ENCODE measurements at places on chromosomes 1 and 21. TPM values are rescaled to one million over a fixed set of nuclear protein-coding genes. Genes with fewer than 3 reads are reported as not detected.

The KRTAP21-2 gene
- not detected for total RNA-seq

- no peak for DNase-seq
Measured at GRCh38 chr1:242086706-242087105, 87.8 kb upstream of the MAP1LC3C start.

GRCh38 chr1:7549277-7550161 is 221.6 kb upstream of the VAMP3 start:
- peak; percentile 62 for DNase-seq

The FCRL2 gene
- total RNA-seq, result 0.99 TPM

- DNase-seq, result no peak
Measured at GRCh38 chr1:12368646-12369045, 138.8 kb downstream of the VPS13D start.

DNA sequence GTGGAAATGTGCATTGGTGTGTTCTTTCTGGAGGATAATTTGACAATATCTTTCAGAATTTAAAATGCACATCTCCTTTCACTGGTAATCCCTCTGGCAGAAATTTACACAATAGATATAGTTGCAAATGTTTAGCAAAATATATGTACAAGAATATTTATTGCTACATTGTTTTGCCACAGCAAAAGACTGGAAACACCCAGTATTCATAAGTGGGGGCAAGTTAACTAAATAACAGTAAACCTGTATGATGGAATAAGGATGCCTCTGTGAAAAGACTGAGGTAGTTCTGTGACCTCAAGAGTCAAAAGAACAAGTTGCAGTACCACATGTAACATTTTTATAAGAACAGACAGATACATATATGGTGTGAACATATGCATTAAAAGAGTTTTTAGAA is 13.7 kb upstream of the TADA1 start:
- no peak for DNase-seq

DNA sequence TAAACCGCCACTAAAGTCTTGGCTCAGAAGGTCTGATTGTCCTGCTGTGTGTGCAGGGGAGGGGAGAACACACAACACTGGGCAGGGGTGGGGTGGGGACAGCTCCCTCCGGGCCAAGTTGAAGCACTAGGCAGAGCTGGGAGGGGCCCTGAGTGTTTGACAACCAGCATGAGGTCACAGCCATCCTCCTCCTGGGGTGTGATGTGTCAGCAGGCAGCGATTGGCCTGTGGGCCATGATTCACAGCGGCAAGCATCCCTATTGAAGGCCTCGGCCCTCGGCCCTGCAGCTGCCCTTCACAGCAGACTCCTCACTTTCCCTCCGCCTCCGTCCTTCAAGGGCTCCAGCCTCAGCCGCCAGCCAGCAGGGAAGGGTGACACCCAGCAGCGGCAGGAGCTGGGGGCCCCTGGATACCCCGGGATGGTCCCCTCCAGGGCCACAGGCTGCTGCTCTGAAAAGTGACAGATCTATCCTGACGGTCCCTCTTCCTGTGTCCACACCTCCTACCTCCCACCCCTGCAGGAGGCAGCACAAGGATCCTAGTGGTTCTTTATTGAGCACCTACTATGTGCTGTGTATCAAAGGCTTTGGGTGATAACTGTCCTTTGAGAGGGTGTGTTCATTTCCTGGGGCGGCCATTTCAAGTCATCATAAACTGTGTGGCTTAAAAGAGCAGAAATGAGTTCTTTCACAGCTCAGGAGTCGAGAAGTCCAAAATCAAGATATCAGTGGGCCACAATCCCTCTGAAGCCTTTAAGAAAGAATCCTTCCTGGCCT is 66.0 kb upstream of the SLC25A33 start:
- peak; percentile 84 for DNase-seq

- DNase-seq, result no peak
Measured at GRCh38 chr1:187759825-187760333, 931.1 kb downstream of the PLA2G4A start.

GRCh38 chr1:14437417-14437918 is 161.0 kb upstream of the KAZN start:
- DNase-seq, result no peak

The PYHIN1 gene
- total RNA-seq, result 2.5 TPM

DNA sequence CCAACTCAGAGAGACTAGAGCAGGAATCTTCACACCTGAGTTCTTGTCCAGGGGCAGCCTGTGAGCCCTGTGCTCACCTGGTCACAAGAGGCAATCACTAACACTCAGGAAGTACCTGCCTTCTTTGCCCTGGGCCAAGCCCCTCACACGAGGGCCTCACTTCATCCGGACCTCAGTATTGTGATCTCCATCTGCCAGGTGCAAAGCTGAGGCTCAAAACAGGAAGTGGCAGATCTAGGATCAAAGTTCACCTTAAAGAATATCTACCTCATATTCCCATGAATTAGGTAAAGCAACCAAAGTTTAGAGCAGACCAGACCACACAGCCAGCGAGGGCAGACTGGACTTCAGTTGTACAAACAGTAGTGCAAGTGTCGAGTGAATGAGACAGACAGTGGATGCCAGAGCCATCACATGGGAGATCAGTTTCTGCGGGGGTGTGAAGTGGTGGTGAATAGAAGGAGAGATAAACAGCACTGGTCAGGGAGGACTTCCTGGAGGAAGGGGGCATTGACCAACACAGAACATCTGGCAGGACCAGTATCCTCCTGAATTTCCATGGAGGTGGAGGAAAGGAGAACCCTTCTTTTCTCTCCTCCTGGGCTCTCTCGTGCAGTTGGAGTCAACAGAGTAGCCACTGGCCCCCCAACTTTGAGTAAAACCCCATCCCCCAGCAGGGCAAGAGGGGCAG is 116.6 kb upstream of the ZBTB40 start:
- DNase-seq, result no peak

The ELOA gene
- total RNA-seq, result 50.3 TPM

DNA sequence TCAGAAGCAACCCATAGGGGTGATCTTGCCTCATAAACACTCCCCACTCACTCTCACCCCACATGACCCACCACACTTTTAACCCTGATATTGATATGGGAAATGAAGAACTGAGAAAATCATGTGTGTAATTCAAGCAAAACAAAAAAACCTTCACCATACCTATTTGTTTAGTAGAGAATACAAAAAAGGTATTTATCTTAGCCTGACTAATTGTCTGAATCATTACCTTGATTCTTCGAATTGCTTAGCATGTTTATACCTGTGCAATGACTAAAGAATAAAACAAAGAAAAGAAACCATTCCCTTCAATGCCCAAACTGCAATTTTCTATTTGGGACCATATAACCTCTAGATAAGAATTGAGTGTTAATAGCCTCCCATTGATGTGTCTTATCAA is 1.8 kb downstream of the CLDN17 start:
- no peak for DNase-seq

DNA sequence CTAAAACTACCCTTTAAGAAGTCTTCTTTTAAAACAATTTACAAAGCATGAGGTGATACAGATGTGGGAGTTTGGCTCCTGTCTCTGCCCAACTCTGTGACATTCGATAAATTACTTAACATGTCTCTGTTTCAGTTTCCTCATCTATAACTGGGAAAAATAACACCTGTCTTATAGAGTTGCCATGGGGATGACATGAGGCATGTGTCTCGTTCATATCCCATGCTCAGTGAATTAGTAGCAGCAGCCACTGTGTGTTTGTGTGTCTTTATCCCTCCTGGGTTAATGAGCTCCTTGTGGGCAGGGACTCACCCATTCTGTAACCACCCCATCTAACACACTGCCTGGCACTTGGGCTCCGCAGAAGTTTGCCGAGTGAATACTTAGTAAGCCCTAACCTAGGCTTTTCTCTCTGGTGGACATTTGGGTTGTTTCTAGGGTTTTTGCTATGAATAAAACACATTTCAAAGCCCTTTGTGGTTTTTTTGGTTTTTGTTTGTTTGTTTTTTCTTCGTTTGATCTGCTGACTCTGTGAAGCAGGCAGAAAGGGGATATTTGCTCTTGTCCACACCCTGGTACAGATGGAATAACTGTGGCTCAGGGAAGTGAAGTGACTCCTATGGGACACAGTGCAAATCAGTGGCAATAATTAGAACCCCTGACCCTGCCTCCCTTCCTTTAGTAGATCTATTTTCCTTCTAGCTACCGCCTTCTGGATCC is 797 bp upstream of the KCNJ9 start:
- no peak for DNase-seq

DNA sequence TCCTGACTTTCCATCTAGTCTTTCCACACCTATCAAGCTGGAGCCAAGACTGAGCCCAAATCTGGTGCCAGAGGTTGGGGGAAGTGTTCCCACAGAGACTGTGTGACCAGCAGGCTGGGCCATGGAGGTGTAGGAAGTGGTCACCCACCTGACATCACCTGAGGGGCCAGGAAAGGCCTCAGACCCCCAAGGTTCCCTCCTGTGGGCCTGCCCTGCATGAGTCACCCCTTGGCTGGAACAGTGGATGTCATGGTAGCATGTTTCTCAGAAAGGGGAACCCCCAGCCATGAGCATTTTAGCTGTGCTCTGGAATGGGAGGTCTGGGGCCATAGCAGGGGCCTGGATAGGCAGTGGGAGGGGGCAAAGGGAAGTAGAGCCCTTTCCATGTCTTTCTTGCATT is 5.7 kb upstream of the TNFRSF8 start:
- no peak for DNase-seq

DNA sequence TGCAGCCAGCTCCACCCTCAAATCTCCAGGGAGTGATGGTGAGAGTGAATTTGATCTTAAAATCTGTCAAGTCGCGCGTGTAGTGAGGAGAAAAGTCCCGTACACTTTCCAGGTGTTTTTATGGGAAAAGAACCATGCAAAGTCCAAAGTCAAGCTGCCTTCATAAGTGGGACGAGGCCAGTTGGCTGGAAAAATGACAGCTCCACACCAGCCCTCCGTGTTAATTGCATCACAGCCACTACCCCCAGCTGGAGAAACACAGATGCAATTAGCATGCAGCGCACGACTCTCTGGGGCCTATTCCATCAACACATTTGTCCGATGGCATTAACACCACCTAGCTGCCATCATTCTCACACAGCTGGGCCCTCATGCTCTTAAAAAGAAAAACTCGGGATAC is 68.4 kb downstream of the KLHDC7A start:
- DNase-seq, result no peak

The PCAT6 gene
- 1.1 TPM for total RNA-seq

DNA sequence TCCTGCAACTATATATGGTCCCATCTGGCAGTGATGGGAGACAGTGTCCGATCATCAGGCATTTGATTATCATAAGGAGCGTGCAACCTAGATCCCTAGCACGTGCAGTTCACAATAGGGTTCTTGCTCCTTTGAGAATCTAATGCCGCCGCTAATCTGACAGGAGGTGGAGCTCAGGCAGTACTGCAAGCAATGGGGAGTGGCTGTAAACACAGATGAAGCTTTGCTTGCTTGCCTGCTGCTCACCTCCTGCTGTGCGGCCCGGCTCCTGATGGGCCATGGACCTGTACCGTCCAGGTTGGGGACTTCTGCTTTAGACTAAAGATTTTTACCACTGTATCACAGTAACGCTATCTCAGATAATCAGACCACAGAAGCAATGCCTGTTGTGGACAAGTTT is 63.8 kb downstream of the TGFB2 start:
- no peak for DNase-seq

GRCh38 chr1:168301664-168302320 is 21.1 kb downstream of the TBX19 start:
- no peak for DNase-seq

GRCh38 chr1:89910780-89911179 is 84.1 kb upstream of the ZNF326 start:
- no peak for DNase-seq

GRCh38 chr1:183630748-183631147 is 4.8 kb downstream of the ARPC5 start:
- no peak for DNase-seq

DNA sequence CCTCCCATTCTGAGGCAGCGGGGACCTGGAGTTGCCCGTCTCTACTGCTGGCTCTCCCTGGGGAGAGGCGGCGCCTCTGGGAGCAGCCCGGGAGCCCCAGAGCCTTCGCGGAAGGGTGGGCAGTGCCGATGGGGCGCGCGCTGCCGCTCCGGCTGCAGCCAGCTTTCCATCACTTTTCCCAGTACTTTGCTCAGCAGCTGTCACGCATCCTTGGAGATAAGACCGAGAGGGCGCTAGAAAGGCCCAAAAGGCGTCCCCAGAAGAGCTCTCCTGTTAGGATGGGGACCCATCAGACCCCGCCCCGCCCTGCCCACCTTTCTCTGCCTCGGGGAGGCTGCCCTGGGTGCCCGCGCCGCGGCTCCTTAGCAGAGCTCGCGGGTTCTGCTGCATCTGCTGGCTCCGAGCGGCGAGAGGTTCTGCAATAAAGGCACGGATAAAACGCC is 534 bp downstream of the KCNH1 start:
- no peak for DNase-seq

DNA sequence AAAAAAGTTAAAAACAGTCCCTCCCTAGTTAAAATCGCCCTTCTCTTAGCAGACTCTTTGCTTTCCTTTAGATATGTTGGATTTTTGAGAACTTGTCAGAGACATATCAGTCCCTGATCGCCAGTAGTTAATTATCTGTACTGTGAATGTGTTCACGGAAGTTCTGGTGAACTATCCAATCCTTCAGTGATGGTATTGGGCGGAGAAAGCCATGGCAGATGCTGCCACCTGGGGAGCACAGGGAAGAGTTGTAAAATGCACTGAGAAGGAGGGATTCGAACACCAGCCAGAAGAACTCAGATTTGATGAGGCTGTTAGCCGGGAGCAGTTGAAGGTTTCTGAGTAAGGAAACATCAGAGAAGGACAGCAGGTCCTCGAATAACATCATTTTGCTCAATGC is 17.5 kb upstream of the KIF14 start:
- DNase-seq, result no peak

GRCh38 chr1:10634428-10635084 is 159.8 kb downstream of the PEX14 start:
- no peak for DNase-seq

The PRSS38 gene
- not detected for total RNA-seq

GRCh38 chr1:162847839-162848453 is 13.0 kb downstream of the CCDC190 start:
- peak; percentile 73 for DNase-seq

DNA sequence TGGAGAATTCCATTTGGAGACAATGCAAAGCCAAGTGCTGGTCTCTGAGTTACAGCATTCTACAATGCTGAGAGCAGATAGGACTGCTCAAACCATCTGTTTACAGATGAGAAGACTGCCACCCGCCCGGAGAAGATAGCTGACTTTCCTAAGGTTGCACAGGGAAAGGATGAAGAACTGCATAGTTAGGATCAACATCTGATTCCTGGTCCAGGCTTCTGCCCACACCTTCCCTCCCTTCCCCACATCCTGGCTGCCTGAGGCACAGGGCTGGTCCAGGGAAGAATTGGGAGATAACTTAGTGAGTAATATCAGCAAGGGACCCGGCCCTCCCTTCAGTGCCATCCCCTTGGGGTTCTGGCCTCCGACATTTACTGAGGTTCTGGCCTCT is 2.0 kb downstream of the SERINC2 start:
- DNase-seq, result no peak

Data from left lung (tissue), 14 donors.